ENCODE measurements at places on chromosomes 1 and 21. TPM values are rescaled to one million over a fixed set of nuclear protein-coding genes. Genes with fewer than 3 reads are reported as not detected.

IRF6 gene
- 3.9 TPM for total RNA-seq

PTPN22 gene
- 8.1 TPM for total RNA-seq

USH2A gene
- not detected for total RNA-seq

SLAMF1 gene
- total RNA-seq, result 2.3 TPM

CELA3A gene
- 6.6 TPM for total RNA-seq

RASSF5 gene
- total RNA-seq, result 21.7 TPM

TPTE gene
- not detected for total RNA-seq

IL12RB2 gene
- total RNA-seq, result 3.1 TPM

ZMYND12 gene
- not detected for total RNA-seq

MLLT11 gene
- total RNA-seq, result 1.2 TPM

SLAMF6 gene
- total RNA-seq, result 5.6 TPM

MYOG gene
- not detected for total RNA-seq

Data from thoracic aorta (tissue), 2 donors.